ENCODE measurements at places on chromosomes 1 and 21.

- no peak for DNase-seq
These were observed 9.8 kb upstream of the P3R3URF start for GRCh38 chr1:46186076-46186475.

DNA sequence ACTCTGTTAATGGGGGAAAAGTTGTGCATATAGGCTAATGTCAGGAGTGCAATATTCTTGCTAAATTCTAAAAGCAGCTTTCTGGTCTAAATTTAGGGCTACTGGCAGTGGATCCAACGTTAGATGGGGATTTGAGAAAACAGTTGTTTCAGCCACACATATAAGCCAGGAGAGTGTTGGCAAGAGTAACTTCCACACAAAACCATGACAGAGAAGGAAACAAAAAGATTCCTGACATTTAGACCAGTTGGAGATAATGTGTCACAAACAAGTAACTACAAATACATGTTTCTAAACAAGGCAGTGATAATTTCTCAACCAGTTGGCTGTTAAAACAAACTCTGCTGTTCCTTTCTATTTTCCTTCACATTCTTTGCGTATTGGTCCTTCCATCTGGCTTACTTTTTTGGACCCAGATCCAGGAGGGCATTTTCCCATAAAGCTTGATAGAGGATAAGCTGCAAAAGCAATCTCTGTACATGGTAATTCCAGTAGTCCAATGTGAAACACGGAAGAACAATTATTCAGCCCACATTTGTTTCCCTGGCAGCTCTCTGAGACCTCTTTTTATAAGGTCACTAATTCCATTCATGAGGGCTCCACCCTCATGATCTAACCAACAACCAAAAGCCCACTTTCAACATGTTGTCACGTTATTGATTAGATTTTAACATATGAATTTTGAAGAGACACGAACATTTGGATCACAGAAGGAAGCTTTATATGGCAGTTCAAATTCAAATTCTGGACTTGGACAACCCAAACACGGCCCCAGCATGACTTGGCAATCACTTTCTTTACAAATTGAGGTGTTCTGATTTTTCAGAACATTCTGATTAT lies 1888.6 kb downstream of the MRPL39 start:
- DNase-seq, result no peak

- DNase-seq, result no peak
These were observed 7.4 kb downstream of the GPR25 start for GRCh38 chr1:200880212-200880611.

GRCh38 chr1:206508130-206508889 lies 979 bp downstream of the RASSF5 start:
- no peak for DNase-seq

DNA sequence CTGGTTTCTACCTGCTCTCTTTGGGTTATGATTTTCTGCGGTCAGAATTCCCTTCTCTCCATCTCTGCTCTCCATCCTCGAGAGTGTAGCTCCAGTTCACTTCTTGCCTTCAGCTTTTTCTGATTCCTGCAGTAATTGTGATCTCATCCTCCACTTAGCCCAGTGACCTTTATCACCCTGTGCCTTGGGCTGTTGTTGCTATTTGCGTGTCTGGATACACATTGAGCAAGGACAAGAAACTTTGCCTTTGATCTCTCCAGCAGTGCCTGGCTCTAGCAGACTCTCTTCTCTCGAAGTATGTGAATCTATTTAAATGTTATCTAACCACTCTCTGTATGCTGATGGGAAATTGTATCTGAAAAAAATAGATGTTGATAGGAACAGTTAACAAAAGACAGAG lies 76.4 kb upstream of the MARK1 start:
- DNase-seq, result no peak
